Activated T-cell treated with anti-CD3 and anti-CD28 coated beads for 24 hours (primary cell): ENCODE measurements at places on chromosomes 1 and 21.
A peak's percentile ranks its signal among the peaks of the same experiment; 100 is the strongest.

- DNase-seq: no peak
Measured at GRCh38 chr1:241355311-241356010, 1.5 kb downstream of the RGS7 start.

DNA sequence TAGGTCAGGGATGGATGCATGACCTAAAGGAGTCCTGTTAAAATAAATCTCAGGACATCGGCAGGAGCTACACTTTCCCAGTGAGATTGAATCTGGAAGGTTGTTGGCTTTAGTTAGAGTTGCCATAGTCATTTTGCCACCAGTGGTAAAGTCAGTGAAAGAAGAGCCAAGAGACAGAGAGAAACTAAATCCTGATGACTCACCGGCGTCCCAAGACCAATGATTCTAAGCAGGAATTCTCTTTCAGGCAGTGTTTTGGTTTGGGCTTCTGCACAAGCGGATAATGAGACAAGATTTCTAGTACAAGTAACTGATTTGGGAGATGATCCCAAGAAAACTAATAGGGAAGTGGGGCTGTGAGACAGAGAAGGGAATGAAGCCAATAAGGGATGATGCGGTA is 88.8 kb upstream of the ETS2 start:
- no peak for DNase-seq

DNA sequence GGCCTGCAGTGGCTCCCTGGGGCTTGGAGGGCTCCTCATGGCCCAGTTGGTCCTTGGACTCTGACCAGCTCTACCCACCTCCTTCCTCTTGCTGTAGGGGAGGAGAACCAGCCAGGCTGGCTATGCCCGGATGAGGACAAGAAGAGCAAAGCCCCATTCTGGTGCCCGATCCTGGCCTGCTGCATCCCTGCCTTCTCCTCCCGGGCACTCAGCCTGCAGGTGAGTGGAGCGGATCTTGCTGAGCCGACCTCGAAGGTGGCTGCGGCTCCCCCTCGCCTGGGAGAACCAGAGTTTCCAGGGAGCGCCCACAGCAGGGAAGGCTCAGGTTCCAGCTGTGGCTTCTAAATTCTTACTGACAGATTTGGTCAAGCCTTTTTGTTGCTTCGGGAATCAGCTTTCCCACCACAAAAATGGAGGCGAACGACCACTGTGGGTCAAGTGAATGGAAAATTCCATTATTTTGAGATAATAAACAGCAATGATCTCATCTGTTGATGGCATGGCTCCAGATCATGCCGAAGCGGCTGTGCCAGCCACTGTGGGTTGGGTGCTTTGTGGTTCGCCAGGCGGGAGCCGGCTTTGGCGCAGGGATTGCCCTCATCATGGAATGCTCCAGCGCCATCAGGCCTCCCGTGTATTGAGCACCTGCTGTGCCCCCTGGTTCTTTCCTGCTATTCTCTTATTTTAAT is 106.5 kb upstream of the ACTL8 start:
- no peak for DNase-seq

DNA sequence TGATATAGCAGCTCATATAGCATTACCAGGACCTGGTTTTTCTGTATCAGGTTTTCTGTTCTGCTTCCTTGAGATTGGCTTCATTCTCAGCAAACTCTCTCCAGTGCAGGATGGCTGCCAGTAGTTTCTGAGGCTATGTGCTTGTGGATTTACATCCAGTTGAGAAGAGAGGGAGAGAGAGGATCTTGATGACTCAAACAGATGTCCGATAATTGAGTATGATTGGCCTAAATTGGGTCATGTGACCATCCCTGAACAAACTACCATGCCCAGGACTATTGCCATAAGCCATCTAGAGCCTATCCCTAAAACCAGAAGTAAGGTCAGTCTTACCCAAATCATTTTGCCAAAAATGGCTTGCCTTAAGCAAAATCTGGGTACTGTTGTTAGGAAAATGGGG is 18.1 kb upstream of the PSMA5 start:
- DNase-seq: no peak

- no peak for DNase-seq
Measured at GRCh38 chr1:97050506-97050905, 328.9 kb downstream of the PTBP2 start.

- DNase-seq: no peak
Measured at GRCh38 chr1:220186752-220187151, 85.5 kb downstream of the RAB3GAP2 start.

DNA sequence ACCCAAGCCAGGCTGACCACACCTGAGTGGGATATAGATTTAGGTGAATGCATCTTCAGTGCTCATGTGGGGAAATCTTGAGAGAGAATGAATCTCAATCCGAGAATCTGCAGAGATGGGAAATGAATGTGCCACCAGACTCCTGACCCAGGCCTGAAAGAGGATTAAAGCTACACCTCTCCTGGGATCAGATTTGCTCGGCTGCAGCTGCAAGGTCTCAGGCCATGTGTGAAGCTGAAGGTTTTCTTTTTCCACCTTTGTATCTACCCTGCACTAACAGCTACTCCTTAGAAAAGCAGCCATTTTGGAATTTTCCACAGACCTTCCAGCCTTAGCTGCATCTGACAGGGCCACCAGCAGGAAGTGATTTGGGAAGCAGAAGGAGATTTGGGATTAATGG is 18.3 kb downstream of the GPR3 start:
- DNase-seq: no peak

- DNase-seq: no peak
Measured at GRCh38 chr1:187872550-187872949, 1043.8 kb downstream of the PLA2G4A start.

DNA sequence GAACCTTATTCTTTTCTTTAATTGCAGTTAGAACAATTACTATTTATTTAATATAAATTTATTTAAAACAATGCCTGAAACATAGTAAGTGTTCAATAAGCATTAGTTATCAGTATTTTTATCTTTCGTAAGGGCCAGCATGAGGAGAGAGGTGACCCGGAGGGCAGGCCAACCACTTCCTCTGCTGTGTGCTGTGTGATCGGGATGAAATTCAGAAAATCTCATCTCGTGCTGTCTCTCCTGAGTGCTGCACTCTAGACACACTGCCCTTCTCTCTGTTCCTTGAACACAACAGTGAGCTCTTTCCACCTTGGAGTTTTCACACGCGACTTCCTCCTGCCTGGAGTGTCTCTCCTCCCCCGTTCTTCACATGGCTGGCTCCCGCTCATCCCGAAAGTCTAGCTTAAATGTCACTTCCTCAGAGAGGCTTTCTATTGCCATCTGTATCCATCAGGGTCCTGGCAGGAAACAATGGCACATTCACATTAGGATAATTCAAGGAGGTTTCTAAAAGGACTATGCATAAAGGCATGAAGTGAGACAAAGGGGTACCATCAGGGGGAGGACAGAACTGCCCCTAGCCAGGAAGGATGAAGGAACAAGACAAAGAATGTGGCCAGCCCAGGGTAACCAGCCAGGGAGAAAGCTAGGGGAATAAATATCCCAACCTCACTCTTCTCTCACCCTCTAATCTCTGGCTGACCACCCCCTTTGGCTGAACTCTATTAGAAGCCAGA is 142.6 kb upstream of the GJB5 start:
- DNase-seq: no peak

DNA sequence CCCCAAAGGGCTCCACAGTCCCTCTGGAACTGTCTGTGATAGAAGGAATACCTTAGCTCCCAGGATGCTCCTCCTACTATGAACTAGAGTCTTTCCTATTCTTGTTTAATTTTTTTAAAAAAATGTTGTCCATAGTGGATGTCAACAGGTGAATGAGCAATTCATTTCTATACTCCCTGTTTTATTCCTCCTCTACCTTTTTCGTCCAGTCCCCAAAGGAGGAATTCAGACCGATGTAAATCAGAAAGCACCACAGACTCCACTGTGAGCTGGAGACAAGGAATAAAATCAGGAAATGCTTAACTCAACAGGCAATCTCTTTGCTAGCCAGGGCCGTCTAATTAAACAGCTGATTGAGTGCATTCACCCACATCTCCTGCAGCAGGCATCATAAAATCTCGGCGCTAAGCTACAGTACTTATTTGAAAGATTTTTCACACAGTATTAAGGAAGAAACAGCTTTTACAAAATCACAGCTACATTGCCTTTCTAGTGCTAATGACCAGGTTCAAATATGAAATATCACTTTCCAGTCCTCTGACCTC is 381.6 kb downstream of the SIPA1L2 start:
- DNase-seq: no peak

- no peak for DNase-seq
Measured at GRCh38 chr1:39144924-39145323, 59.6 kb upstream of the MACF1 start.

DNA sequence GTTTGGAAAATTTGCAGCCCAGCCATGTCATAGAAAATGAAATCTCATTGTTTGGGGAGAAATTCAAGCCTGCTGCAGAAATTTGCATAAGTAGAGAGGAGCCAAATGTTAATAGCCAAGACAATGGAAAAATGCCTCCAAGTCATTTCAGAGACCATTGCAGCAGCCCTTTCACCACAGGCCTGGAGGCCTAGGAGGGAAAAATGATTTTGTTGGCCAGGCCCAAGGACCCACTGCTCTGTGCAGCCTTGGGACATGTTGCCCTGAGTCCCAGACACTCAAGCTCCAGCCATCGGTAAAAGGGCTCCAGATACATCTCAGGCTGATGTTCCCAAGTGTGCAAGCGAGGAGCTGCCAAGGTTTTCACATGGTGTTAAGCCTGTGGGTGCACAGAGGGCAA is 1.1 kb downstream of the KRTAP19-2 start:
- DNase-seq: no peak

- DNase-seq: no peak
Measured at GRCh38 chr1:6118415-6118814, 61.7 kb downstream of the CHD5 start.

GRCh38 chr1:12171206-12172041 is 4.6 kb downstream of the TNFRSF1B start:
- DNase-seq: no peak

DNA sequence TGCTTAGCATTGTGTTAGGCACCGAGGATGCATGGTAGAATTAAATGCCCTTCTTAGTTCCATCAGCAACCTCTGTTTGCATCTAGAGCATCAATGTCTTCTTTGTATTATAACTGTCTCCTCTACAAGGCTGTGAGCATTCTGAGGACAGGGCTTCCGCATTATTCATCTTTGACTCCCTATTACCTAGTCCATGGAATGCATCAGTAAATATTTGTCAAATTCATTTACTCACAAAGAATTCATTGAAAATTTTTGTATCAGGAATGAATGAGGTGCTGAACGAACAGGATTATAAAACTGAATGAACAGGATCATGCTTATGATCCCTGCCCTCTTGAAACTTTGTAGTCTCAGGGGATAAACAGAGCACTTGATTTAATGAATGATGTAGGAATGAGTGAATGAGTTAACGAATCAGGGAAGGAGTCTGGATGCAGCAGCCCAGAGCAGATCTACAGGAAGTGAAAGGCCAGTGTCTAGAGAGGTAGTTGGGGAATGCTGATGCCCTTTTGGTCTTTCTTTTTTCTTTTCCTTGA is 2.8 kb downstream of the RHBDL2 start:
- DNase-seq: no peak

- peak; percentile 64 for DNase-seq
Measured at GRCh38 chr1:45569962-45570581, 13.8 kb upstream of the NASP start.

GRCh38 chr21:40568807-40569206 is 278.2 kb downstream of the DSCAM start:
- no peak for DNase-seq

DNA sequence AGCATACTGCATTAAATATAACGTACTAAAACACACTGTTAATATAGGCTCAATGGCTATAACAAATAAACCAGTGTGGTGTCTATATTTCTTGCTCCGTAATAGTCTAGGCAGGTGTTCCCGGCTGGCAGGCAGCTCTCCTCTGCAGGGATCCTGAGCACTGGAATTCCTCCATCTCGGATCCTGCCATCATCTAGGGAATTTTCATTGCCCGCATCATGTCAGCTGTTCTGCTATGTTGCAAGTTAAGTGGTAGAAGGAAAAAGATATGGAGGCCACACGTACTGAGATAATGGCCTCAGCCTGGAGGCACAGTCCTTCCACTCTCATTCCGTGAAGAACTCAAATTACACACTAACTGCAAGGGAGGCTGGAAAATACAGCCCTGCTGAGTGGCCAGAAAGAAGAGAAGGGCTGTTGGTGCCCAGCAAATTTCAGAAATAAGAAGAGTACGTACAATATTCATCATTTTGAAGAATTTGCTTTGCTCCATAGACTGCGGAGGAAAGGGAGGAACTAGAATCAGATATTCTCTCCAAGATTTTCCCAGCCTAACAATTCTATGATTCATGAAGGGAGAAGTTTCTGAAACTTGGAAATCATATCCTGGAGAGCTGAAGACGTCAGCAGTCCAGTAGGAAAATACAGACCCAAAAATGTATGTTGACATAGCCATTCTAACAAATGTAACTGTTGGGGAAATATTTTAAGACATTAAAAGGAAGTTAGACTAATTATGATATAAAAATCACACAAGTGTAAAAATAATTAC is 263.3 kb downstream of the MRPL39 start:
- DNase-seq: no peak

- DNase-seq: peak; percentile 12
Measured at GRCh38 chr1:6348511-6349191, 44.9 kb downstream of the ACOT7 start.

DNA sequence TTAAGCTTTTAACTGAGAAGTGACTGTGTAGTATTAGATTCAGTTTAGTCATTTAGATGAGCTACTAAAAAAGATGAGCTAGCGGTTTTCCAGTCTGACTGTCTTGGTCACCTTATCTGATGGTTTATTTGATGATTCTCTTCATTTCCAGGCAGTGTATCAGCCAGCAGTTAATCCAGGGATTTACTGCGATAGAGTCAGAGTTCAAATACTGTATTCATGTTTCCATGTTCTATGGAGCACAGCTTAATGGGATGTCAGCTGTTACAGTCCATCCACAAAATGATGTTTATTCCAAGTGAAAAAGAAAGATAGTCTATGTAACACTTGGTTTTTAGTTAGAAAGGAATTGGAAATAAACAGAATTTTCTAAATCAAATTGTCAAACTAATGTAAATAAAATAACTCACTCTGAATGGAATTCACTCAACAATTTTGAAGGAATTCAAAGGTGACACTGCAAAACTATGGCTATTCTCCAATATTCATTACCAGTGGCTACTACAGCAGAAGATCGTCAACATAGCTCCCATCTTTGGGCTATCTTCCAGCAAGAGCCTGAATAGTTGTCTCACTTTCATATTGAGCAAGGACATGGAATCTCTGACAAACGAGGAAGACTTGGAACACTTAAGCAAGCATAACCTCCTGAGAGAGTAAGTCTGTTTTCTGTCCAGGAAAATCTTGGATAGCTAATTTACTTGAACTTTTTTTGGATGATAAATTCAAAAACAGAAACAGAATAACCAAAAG is 54.6 kb upstream of the DPT start:
- no peak for DNase-seq

GRCh38 chr1:42931911-42932422 is 26.7 kb downstream of the SLC2A1 start:
- peak; percentile 61 for DNase-seq
